IMR-90 (cell line): ENCODE measurements at places on chromosomes 5 and 9. TPM values are rescaled to one million over a fixed set of nuclear protein-coding genes. Genes with fewer than 3 reads are reported as not detected.

- DNase-seq, result peak; percentile 28
- H3K36me3 ChIP-seq, result peaks cover 2% of the 10 kb centered on the region
- H3K27ac ChIP-seq, result no peak overlapping the region
- peaks cover 3% of the 10 kb centered on the region; the same call in 1 of the 2 replicates for H3K4me1 ChIP-seq
- H3K27me3 ChIP-seq, result no peaks in the 10 kb centered on the region
Measured at GRCh38 chr9:37187713-37188439, 67.5 kb downstream of the ZCCHC7 start.

DNA sequence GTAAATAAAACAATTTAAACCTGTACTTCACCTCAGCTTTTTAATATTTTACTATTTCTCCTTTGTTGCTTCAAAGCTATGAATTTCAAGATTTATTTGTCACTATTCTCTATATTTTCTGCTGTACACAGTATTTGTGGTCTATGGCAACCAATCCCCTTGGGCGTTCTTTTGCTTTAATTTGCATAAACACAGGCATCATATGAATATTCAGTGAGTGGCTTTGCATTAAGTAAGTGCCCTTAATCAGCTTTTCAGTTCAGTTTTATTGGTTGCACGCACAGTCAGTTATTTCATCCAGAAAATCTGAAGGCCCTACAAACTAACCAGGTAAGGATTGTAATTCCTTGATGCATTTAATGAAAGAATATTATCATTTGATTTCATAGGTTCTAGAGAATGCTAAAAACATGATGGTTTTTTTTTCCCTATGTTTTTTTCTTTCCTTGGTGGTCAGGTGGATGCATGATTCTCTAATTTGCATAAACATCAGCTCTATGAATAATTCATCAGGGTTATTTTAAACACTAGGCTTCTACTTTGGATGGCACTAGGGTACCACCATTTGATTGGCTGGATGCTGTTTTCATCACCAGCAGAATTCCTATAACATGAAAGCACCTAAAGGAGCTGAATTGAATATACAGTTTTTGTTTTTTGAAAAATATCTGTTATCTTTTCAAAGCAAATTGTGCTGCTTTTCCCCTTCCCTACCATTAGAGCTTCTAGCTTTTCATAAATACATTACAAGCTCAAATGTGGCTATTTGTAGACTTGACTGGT is 249.2 kb upstream of the CCNH start:
- no peak for DNase-seq
- no peak overlapping the region for H3K4me3 ChIP-seq
- H3K27ac ChIP-seq, result no peak overlapping the region

DNA sequence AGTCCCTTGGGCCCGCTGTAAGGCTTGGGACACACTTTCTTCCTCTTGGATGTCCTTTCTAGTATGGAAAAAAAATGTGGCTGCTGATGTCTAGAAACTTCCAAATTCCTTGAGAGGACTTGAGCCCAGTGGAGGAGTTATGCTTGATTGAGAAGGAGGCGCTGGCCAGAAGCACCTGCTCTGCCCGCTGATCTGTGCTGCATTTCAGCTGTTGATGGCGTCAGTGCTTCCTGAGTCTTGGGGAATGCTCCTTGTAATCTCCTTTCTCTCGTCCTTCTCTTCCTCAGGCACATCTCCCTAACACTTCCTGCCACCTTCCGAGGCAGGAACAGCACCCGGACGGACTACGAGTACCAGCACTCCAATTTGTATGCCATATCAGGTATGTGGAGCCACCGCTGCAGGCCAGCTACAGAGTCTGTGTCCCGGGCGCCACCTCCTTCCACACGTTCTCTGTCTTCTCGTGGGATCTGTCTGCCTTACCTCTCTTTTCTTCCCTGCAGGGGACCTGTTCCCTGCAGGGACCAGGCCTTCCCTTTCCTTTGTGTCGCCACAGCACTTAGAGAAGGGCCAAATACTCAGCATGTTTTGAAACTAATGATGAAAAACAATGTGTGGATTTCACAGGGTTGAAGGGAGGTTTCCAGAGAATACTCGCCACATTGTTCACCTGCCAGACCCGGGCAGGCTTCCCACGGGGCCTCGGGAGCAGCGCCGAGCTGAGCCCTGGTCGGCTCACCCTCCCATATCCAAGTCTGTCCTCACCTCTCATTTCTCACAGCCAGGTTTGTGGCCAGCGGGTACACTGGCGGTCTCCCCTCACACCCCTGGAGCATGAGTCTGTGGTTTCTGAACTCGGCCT is 95.2 kb downstream of the MVB12B start:
- no peak overlapping the region for H3K27ac ChIP-seq
- DNase-seq, result no peak
- no peaks in the 10 kb centered on the region for H3K4me1 ChIP-seq
- peaks cover 3% of the 10 kb centered on the region; the same call in 1 of the 2 replicates for H3K36me3 ChIP-seq

GRCh38 chr5:82551840-82552385 is 273.8 kb upstream of the RPS23 start:
- no peaks in the 10 kb centered on the region; the same call in 1 of the 2 replicates for H3K27me3 ChIP-seq
- no peak overlapping the region for H3K4me3 ChIP-seq
- H3K27ac ChIP-seq, result no peak overlapping the region
- DNase-seq, result no peak

DNA sequence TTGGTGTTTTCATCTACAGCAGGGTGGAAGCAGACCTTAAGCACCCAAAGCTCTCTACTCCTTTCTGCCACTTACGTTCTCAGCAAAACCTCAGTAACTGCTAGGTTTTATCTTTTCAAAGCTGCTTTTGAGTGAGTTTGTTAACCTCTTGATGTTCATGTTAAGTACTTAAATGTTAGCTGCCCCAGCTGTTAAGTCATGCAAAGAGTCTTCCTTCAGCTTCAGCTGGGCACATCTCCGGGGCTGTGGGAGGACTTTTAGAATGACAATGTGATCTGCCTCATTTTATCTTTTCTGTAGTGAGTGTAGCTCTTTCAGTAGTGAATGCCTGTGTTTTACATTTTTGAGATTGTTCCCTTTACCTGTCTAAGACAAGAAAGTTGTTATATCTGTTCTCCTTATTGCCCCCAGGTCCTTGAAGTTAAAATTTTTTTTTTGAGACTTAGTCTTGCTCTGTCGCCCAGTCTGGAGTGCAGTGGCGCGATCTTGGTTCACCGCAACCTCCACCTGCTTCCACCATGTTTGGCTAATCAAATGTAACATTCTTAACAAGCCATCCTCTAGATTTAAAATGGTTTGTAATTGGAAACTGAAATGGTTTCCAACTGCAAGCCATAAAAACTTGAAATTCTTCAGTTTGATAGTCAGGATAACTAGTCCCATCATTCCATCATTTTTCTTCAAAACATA is 19.6 kb downstream of the KDM4C start:
- H3K36me3 ChIP-seq, result no peaks in the 10 kb centered on the region
- H3K27me3 ChIP-seq, result no peaks in the 10 kb centered on the region
- H3K4me1 ChIP-seq, result peaks cover 9% of the 10 kb centered on the region

DNA sequence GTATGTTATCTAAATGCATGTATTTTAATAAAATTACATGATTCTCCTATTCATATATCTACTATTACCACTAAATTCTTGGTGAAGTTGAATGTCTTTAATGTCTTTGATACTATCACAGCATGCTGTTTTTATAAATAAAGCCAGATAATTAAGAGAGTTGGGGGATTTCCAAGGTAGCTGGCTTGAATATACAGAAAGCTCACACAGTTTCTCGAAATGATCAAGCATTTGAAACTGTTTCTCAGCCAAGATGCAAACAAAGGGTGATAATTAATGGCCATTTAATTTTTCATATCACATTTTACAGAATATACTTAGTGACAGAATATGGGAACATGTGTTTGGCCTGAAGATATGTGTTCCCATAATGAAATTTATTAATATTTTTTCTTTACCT is 145.6 kb upstream of the CDH12 start:
- DNase-seq, result no peak
- no peaks in the 10 kb centered on the region for H3K4me1 ChIP-seq
- no peaks in the 10 kb centered on the region for H3K27me3 ChIP-seq
- no peaks in the 10 kb centered on the region for H3K36me3 ChIP-seq
- H3K27ac ChIP-seq, result no peak overlapping the region
- H3K4me3 ChIP-seq, result no peak overlapping the region

DNA sequence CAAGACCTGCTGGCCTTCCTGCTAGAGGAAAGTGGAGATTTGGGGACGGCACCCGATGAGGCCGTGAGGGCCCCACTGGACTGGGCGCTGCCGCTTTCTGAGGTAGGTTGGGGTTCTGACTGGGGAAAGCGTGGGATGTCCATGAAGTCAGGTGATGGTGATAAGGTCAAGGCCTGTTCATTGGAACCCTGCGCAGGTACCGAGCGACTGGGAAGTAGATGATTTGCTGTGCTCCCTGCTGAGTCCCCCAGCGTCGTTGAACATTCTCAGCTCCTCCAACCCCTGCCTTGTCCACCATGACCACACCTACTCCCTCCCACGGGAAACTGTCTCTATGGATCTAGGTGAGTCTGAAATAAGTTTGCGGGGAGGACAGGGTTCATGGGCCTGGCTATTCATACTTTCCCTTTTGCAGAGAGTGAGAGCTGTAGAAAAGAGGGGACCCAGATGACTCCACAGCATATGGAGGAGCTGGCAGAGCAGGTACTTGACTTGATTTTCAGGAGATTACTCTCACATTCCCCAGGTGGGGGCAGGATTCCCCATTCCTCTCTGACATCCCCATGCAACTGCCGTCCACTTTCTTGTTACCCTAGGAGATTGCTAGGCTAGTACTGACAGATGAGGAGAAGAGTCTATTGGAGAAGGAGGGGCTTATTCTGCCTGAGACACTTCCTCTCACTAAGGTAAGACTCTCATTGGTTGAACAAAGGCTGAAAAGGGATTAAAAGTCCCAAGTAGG is 505 bp downstream of the CREB3 start:
- DNase-seq, result peak; percentile 75
- H3K4me1 ChIP-seq, result peaks cover 12% of the 10 kb centered on the region
- H3K4me3 ChIP-seq, result peak overlapping the region; percentile 99
- no peaks in the 10 kb centered on the region for H3K27me3 ChIP-seq

DNA sequence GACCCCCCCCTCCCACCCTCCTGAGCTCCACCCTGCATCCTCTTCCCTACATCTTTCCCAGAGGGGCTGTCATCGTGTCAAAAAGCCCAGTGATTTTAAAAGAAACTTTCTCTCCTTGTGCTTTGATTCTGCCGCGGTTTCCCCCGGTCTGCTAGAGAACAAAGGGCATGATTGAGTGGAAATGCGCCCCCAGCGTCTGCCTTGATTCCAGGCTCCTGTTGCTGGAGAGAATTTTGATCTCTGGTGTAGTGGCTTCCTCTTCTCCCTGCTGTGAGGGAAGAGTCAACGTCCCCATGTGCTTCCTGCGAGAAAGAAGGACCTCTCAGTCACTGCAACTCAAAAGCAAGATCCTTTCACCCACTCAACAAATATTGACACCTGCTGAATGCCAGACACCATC is 61.9 kb upstream of the RAPGEF1 start:
- H3K4me1 ChIP-seq, result no peaks in the 10 kb centered on the region
- H3K4me3 ChIP-seq, result no peak overlapping the region
- no peak overlapping the region for H3K27ac ChIP-seq
- no peaks in the 10 kb centered on the region for H3K36me3 ChIP-seq
- peaks cover 29% of the 10 kb centered on the region for H3K27me3 ChIP-seq

DNA sequence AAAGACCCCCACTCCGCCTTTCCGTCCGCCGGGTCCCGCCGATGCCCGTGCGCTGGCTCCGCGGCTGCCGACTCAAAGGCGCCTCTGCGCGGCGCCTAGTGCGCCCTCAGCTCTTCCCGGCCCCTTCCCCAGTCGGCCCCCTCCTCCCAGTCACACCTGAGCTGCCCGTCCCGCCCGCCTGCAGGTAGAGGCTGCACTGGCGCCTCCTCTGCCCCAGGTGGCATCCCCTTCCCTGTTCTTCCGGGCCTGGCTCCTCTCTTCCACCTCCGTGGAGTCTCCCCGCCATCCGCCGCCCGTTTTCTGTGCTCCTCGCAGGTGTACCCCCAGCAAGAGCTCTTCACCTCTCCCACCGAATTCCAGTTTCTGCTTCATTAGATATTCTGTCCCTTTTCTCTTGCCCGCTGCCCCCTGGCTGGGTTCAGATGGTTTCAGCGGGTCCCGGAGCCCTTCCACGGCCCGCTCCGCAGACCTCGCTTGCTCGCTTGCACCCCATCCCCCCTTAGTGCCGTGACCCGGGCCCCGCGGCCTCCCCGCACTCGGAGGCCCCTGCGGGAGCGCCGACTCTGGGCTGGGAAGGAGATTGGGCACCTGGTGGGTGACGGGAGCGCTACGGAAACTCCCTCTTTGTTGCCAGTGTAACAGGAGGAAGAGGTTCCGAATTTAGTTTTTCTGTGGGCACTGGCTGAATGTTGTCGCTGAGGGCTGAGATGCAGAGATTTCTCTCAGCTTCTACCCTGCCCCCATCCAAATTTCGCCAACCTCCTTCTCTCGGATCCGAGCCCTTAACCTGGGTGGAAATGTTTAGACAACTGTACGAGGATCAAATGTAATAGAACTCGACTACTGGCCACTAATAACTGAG is 809 bp downstream of the SLC44A1 start:
- H3K27me3 ChIP-seq, result no peaks in the 10 kb centered on the region
- no peaks in the 10 kb centered on the region for H3K36me3 ChIP-seq
- peak overlapping the region; percentile 4 for H3K27ac ChIP-seq
- no peak for DNase-seq
- no peaks in the 10 kb centered on the region; the same call in 1 of the 2 replicates for H3K4me1 ChIP-seq

DNA sequence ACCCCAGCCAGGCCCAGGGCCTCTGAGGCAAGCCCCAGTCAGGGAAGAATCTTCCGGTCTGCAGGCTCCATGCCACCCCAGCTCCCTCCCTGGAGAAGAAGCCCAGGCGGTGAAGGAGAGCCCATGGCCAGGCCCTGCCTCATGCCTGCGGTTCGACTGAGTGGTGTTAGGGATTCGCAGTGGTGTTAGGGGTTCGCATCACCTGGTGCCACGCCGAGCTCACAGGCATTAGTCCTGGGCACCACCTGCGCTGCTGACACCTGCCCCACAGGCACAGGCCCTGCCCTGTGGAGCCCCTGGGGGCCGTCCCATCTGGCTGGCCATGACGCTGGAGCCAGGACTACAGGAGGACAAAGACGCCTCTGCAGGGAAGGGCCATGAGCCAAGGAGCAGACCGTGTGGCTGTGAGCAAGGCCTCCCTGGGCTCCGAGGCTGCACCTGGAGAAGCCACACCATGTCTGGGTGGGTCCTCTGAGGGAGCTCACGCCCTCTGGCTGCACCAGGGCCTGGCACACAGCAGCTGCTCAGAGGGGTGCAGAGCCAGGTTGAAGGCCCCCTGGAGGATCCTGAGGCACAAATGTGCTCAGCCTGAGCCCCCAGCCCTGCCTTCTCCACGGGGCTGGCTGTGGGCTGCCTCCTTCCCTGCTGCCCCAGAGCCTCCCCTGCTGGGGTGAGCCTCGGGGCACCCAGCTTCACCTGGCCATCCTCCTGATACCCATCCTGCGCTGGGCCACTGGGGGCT is 27.6 kb upstream of the RNF130 start:
- H3K4me3 ChIP-seq, result no peak overlapping the region
- H3K4me1 ChIP-seq, result no peaks in the 10 kb centered on the region
- H3K27ac ChIP-seq, result no peak overlapping the region
- peaks cover 4% of the 10 kb centered on the region; the same call in 1 of the 2 replicates for H3K27me3 ChIP-seq

The MRPL41 gene
- 15.6 and 23.6 TPM in 2 replicates for total RNA-seq

The MORN5 gene
- total RNA-seq, result not detected in 2 replicates

The TTLL11 gene
- total RNA-seq, result 2.0 and 2.5 TPM in 2 replicates

The GPR150 gene
- total RNA-seq, result under 0.01 TPM in 2 replicates

The SH3RF2 gene
- 1.1 and 1.3 TPM in 2 replicates for total RNA-seq

The PCDHB10 gene
- total RNA-seq, result under 0.01 and 0.18 TPM in 2 replicates

The PRDM9 gene
- total RNA-seq, result not detected in 2 replicates

The CLIC3 gene
- 0.18 and 0.28 TPM in 2 replicates for total RNA-seq

The FUT7 gene
- not detected in 2 replicates for total RNA-seq

The AQP3 gene
- 3.3 and 3.8 TPM in 2 replicates for total RNA-seq
